Activated naive CD4-positive, alpha-beta T cell treated with anti-CD3 and anti-CD28 coated beads, Interleukin-2, amount 50 U/mL, for 72 hours (primary cell): ENCODE measurements at places on chromosomes 3 and 15. TPM values are rescaled to one million over a fixed set of nuclear protein-coding genes. Genes with fewer than 3 reads are reported as not detected.

The GOLGA6D gene
- not detected for total RNA-seq

The TM4SF1 gene
- total RNA-seq: not detected

The PAK2 gene
- 73.5 TPM for total RNA-seq

The CCDC12 gene
- total RNA-seq: 49.3 TPM

The CLDN18 gene
- total RNA-seq: not detected

The CFAP44 gene
- 0.71 TPM for total RNA-seq

The GABRR3 gene
- total RNA-seq: not detected

The CELF6 gene
- total RNA-seq: 0.48 TPM

DNA sequence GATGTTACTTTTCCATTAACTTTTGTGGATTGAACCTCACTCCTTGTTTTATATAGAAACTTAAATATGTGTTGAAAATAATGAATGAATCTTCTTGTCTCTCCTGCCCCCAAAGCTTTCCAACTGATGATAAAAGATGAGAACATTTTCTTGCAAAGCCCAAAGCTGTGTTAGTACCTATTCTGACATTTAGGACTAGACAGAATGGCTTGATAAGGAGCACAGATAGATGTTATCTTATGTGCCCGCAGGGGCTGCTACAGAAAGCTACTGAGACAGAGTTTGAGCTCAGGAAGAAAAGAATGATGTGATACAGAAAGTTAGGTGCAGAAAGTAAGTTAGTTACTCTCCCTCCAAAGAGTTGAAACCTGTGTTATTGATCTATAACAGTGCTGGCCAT, 109.4 kb upstream of the ATP11B start:
- no peak for DNase-seq

- no peak for DNase-seq
These were observed 15.2 kb downstream of the ITIH3 start for GRCh38 chr3:52809662-52810377.

DNA sequence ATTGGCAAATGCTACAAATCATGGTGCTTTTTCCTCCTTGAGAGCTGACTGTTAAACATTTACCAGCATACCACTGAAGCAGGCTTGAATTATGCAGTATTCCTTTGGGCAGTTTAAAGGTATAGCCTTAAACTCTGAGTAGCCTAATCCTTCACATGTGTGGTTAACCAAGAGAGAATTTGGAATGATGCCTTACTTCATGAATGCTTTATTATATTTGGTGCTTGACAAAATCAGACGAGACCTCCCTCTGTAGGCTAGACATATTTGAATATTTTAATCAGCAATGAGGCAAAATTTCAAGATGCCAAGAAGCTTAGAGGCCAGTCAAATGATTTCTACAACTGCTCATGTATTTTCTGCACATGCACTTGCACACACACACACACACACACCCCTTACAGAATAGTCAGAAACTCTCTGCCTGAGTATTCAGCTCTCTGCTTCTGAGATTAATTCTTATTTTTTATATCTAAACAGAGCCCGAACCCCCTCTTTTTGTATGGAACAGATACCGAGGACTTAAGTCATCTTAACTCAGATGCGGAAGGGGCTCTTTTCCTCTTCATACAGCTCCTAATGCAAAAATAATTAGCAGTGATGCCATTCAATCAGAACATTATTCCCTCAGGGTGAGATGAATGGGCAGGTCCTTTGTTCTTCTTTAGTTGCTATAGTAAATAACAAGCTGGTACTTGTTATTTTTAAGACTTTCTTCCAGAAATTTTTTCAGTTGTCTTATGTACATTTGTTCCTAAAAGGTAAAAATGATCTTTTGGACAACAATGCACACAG, 195.5 kb upstream of the TMC3 start:
- DNase-seq: no peak

- DNase-seq: no peak
These were observed 8.2 kb upstream of the SEC22A start for GRCh38 chr3:123193448-123194101.

DNA sequence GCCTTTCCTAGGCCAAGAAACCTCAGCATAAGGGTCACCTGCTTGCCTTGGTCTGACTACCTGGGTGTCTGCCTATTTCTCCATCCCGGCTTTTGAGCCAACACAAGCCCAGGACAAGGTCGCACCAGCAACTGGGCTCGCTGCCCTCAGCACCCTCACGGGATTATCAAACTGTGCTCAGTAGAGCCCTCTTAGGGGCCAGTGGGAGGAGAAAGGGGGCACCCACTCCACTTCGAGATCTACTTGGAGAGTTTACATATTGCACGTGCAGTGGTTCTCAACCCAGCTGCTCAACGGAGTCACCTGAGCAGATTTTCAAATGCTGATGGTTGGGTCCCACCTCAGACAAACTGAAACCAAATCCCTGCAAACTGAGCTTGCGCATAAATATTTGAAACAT, 31.1 kb downstream of the TSPAN3 start:
- no peak for DNase-seq

DNA sequence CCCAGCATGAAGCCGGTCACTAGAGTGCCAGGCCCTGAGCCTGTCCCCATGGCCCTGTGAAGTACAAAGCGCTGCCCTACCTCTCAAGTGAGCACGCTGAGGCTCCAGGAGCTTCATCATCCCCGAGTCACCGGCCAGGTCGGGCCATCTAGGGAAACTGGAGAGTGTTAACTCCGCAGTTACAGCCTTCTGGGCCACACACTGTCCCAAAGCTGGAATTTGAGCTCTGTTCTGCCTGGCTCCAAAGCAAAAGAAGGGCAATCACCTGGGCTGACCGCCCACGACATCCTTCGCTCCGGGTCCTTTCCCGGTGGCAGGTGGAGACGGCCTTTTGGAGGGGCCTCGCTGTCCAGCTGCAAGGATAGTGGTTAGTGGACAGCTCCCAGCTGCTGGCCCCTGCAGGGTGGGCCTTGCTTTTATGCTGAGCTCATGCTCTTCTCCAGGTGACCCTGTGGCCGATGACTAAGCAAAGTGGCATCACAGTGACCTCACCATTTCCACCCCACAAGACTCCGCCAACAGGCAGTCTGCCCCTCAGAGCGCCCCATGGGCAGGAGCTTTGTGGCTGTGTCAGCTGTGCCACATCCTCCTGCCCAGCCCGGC, 3.5 kb upstream of the MUC4 start:
- DNase-seq: no peak

- DNase-seq: no peak
These were observed 82.1 kb downstream of the MYO1E start for GRCh38 chr15:59290295-59291212.

- DNase-seq: no peak
These were observed 871.9 kb upstream of the GBE1 start for GRCh38 chr3:82633319-82633718.

DNA sequence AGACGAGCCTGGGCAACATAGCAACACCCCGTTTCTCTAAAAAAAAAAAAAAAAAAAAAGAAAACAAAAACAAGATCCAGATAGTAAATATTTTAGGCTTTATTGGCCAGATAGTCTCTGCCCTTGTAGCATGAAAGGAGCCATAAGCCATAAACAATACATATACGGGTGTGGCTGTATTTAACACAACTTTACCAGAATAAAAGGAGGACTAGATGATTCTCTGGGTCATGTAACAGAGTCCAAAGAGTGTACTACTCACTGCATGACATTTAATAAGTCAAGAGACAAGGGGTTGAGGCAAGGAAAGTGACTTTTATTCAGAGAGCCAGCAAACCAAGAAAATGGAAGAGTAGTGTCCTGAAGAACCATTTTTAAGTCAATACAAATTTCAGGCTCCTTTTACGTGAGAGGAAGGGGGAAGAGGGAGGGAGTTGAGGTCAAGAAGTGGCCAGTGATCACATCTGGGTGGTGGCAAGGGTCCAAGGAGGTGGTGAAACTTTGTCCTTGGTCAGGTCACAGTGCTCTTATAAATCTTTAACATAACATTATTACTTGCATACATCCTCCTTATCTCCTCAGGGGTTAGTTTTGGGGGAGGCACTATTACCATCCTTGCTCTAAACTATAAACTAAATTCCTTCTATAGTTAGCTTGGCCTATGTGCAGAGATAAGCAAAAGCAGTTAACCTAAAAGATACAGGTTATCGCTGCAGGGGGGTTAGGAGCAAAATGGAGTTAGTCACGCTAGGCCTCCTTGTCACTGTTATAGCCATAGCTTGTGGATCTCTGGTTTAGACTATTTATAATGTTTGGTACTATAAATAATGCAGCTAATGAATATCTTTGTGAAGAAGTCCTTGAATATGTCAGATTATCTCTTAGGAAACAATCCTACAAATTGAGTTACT, 46.1 kb downstream of the METTL6 start:
- no peak for DNase-seq

GRCh38 chr3:33145221-33145900, 31.5 kb downstream of the CRTAP start:
- DNase-seq: no peak

DNA sequence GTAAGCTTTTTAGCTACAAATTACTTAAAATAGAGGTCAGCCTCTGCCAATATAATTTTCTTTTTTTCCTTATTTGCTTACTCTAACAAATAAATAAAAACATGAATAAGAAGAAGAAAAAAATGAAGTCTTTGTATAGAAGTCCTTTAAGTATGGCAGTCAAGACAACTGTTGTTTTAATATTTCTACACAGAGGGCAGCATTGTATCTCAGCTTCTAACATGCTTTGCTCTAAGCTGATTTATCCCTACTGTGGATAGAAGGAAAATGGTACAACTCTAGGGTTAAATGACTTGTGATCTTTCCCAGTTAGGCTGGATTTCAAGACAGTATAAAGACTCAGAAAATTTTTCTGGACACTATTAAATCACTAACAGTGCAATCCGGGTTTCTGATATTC, 104.3 kb upstream of the MEIS2 start:
- no peak for DNase-seq

- no peak for DNase-seq
These were observed 213.9 kb upstream of the RBMS3 start for GRCh38 chr3:29067007-29067406.

DNA sequence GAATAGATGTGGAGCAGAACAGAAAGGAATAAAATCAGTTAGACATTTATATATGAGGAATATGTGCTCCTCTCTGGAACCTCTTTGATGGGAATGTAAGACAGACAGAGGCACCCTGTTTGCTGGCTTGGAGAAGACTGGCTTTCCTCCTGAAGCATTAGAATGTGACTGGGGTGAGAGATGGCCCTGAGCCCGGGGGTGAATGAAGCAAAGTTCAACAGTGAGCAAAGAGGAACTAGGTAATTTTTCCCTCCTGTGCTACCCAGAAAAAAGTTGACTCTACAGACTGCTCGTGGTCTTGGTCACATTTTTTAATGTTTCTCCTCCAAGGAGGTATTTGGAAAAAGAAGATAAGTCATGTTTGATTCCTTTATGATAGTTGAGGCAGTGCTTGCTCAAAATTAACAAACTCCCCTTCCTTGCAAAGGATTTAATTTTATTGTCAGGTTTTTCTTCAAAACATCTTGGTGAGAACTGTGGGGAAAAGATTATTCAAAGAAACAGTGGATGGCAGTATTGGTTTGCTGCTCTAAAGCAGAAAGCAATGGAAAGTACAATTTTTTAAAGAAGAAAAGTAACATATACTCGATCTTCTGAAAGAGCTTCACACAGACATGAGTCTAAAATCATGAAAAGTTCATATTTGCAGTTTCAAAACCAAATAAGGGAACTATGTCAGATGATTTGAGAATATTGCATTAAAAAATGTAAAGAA, 370.4 kb upstream of the CDIN1 start:
- DNase-seq: no peak

DNA sequence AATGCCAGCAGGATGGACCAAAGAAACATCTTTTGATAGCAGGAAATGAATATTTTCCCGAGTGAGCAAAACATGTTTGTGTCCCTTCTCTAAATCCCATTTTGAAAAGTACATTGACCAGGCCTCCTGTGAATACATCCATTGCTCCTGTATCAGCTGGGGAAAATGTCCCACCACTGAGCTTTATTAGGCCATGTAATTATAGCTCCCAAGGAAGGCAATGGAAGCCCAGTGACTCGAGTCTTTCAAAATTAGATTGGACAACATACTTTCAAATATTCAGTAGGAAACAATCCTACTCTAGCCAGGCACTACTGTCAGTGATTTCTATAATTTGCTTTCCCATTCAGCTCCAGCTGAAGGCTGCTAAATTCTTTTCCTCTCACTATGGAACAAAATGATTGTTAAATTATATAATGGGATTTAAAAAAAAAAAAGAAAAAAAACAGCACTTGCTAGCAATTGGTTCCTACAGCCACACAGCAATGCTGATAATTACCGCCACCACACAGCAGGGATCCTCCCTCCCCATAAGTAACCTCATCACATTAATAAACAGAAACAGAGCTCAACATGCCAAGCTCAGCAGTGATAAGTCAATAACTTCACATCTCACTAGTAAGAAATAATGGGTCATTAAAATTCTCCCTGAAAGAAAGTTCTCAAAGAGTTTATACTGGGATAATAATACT, 172.4 kb upstream of the SLC2A2 start:
- DNase-seq: no peak

GRCh38 chr15:101110681-101111569, 140.9 kb downstream of the CHSY1 start:
- no peak for DNase-seq

- DNase-seq: no peak
These were observed 1024.9 kb downstream of the TUSC7 start for GRCh38 chr3:117734496-117734895.

DNA sequence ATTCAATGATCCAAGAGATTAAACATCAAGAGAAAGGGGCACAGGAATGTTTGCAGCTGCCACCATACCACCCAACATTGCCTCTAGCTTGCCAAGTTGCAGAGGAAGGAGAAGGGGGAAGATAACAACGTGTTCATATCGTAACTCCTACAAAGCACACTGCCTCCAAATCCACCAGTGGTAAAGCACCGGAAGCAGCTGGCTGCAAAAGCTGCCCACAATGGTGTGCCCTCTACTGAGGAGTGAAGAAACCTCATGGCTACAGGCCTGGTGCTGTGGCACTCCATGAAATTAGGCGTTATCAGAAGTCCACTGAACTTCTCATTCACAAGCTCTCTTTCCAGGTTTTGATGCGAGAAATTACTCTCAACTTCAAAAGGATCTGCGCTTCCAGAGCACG, 263.9 kb upstream of the STT3B start:
- no peak for DNase-seq
